Lower lobe of right lung (tissue), 2 donors: ENCODE measurements at places on chromosomes 7 and 10. TPM values are rescaled to one million over a fixed set of nuclear protein-coding genes. Genes with fewer than 3 reads are reported as not detected.
A peak's percentile ranks its signal among the peaks of the same experiment; 100 is the strongest.

NEUROG3 gene
- not detected for total RNA-seq

CRHR2 gene
- total RNA-seq = not detected

LIPF gene
- total RNA-seq = not detected

GDF2 gene
- total RNA-seq = not detected

RTKN2 gene
- 109 TPM for total RNA-seq

ADRA2A gene
- total RNA-seq = 3.8 TPM

ASZ1 gene
- total RNA-seq = not detected

HHEX gene
- 19.5 TPM for total RNA-seq

UCN3 gene
- 0.53 TPM for total RNA-seq

ENTPD7 gene
- total RNA-seq = 8.1 TPM

GATA3 gene
- 4.6 TPM for total RNA-seq

MYH16 gene
- not detected for total RNA-seq

H2BK1 gene
- total RNA-seq = not detected

TMEM184A gene
- 4.3 TPM for total RNA-seq

GRCh38 chr7:16564909-16565426, 38.3 kb downstream of the LRRC72 start:
- DNase-seq = no peak
- H3K4me1 ChIP-seq = no peaks in the 10 kb centered on the region
- H3K36me3 ChIP-seq = no peaks in the 10 kb centered on the region
- H3K27ac ChIP-seq = no peak overlapping the region

GRCh38 chr7:30930621-30931020, 19.0 kb downstream of the AQP1 start:
- H3K4me1 ChIP-seq = peaks cover 8% of the 10 kb centered on the region
- H3K4me3 ChIP-seq = no peak overlapping the region
- no peak overlapping the region for H3K27ac ChIP-seq
- no peaks in the 10 kb centered on the region for H3K27me3 ChIP-seq
- peaks cover 8% of the 10 kb centered on the region for H3K36me3 ChIP-seq
- DNase-seq = no peak

- no peak overlapping the region for H3K27ac ChIP-seq
- no peaks in the 10 kb centered on the region for H3K4me1 ChIP-seq
- H3K36me3 ChIP-seq = no peaks in the 10 kb centered on the region
- DNase-seq = no peak
Measured at GRCh38 chr10:43781480-43782361, 133.0 kb upstream of the ZNF32 start.

DNA sequence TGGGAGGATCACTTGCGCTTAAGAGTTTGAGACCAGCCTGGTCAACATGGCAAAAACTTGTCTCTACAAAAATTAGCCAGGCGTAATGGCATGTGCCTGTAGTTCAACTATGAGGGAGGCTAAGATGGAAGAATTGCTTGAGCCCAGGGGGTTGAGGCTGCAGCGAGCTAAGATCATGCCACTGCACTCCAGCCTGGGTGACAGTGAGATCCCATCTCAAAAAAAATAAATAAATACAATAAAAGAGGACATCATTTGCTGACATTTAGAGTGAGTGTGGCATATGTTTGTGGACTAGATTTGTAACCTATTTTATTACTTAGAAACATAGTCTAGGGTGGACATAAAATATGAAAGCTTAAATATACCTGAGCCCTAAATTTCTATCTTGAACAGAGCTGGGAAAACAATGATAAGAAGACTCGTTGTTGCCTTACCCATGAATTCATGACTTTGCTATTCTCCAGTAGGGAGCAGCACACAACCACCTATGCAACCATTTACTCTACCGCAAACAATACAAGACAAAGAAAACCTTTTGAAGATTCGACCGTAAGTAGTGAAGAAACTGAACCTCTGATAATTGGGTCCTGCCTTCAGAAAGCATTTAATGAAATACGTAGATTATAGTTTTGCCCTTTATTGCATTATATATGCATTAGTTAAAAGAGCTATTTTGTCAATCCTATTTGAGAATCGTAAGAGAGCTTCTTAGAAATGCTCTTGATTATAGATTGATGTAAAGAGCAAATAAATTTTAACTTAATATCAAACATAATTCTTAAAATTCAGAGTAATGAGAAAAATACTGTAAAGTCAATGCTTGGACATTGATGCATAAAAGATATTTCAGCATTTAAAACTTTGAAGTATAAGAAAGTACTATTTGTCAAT, 83.5 kb downstream of the GNAT3 start:
- no peak overlapping the region for H3K4me3 ChIP-seq
- H3K27ac ChIP-seq = no peak overlapping the region
- no peaks in the 10 kb centered on the region for H3K27me3 ChIP-seq
- no peaks in the 10 kb centered on the region for H3K4me1 ChIP-seq

GRCh38 chr10:124210263-124210662, 116.9 kb upstream of the CHST15 start:
- no peak overlapping the region for H3K27ac ChIP-seq
- H3K4me3 ChIP-seq = no peak overlapping the region
- no peaks in the 10 kb centered on the region for H3K4me1 ChIP-seq
- H3K27me3 ChIP-seq = no peaks in the 10 kb centered on the region
- DNase-seq = no peak

- no peaks in the 10 kb centered on the region for H3K36me3 ChIP-seq
- no peak for DNase-seq
- no peak overlapping the region for H3K4me3 ChIP-seq
- H3K27me3 ChIP-seq = no peaks in the 10 kb centered on the region
Measured at GRCh38 chr10:102542800-102543418, 39.1 kb downstream of the SUFU start.

- no peaks in the 10 kb centered on the region for H3K36me3 ChIP-seq
- peaks cover 11% of the 10 kb centered on the region for H3K4me1 ChIP-seq
- H3K4me3 ChIP-seq = no peak overlapping the region
- H3K27ac ChIP-seq = no peak overlapping the region
- H3K27me3 ChIP-seq = no peaks in the 10 kb centered on the region
- DNase-seq = no peak
Measured at GRCh38 chr7:130275826-130276297, 9.2 kb downstream of the CPA2 start.

DNA sequence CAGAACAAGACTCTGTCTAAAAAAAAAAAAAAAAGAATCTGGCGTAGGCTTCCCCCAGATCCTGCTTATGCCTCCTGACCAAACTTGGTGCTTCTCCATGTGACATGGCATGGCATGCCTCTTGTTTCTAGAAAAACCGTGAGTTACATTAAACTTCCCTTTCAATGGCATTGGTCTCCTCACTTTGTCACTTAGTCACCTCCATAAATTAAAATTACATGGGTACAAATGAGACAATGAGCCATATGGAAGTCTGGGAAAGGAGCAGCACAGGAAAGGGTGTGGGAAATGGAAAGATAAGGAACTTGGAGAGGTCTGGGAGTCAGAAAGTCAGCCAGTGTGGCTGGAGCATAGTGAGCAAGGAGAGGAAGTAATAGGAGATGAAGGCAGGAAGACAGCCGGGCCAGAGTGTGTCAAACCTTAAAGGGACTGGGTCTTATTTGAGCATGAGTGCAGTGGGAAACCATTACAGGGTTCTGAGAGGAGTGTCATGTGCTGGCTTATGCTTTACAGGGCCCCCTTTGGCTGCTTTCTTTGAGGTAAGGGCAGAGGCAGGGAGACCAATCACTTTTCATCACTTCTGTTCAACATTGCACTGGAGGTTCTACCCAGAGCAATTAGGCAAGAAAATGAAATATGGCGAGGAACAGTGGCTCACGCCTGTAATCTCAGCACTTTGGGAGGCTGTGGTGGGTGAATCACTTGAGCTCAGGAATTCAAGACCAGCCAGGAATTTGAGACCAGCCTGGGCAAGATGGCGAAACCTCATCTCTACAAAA, 21.3 kb upstream of the ZMIZ2 start:
- H3K27me3 ChIP-seq = no peaks in the 10 kb centered on the region
- H3K4me1 ChIP-seq = peaks cover 13% of the 10 kb centered on the region
- H3K36me3 ChIP-seq = no peaks in the 10 kb centered on the region
- H3K27ac ChIP-seq = peak overlapping the region; percentile 36

DNA sequence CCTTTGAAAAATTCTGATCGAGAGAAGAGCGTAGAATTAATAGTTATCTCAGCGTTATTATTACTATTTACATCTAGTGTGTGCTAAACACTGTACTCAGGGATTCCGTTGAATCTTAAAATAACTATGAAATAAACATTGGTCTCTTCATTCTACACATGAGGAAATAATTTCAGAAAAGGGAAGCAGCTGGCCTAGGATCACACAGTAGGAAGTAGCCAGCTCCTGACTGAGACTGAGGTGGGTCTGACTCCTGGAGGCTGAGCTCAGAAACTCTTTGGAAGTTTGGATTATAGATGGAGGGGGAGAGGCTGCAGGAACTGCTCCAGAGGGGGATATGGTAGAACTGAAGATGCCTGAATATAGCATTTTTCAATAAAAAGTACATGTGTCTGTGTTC, 183.9 kb upstream of the WDR11 start:
- H3K4me1 ChIP-seq = no peaks in the 10 kb centered on the region
- DNase-seq = no peak
- no peak overlapping the region for H3K4me3 ChIP-seq
- no peak overlapping the region for H3K27ac ChIP-seq

DNA sequence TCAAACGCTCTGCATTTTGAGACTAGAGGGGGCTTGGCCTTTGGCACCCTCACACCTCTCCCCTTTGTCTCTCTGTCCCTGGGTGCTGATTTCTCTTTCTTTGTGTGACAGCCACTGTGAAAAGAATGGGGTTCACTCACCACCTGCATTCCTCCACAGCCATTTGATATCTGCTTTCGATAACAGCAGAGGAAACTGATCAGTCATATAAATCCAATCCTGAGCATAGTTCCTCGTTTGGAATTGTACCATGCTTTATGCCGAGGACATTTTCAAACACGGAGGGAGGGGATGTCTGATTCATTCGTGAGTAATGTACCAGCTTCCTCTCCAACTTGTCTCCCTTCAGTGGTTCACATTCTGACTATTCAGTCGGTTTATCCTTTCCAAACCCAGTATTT, 15.8 kb downstream of the MET start:
- no peaks in the 10 kb centered on the region for H3K4me1 ChIP-seq
- DNase-seq = no peak
- no peaks in the 10 kb centered on the region for H3K27me3 ChIP-seq
- H3K27ac ChIP-seq = no peak overlapping the region
- H3K36me3 ChIP-seq = no peaks in the 10 kb centered on the region
- H3K4me3 ChIP-seq = no peak overlapping the region

- H3K27ac ChIP-seq = peak overlapping the region; percentile 58
- DNase-seq = no peak
- peaks cover 12% of the 10 kb centered on the region for H3K4me1 ChIP-seq
- H3K27me3 ChIP-seq = no peaks in the 10 kb centered on the region
Measured at GRCh38 chr7:45240273-45240771, 82.7 kb downstream of the RAMP3 start.

DNA sequence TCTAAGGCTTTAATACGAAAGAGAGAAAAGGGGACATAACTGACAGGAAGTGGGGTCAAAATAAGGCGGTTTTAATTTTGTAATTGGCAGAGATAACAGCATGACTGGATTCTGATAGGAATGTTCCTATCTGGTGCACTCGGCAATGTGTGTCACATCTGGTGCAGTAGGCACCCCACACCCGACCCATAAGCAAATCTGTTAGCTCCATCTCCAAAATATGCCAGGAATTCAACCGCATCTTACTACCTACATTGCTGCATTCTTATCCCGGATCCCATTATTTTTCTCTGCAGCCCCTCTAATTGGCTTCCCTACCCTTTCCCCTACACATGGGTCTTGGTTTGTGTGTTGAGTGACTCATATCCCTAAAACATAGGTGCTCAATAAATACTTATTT, 19.1 kb upstream of the GALNT11 start:
- H3K27ac ChIP-seq = no peak overlapping the region
- no peaks in the 10 kb centered on the region for H3K4me1 ChIP-seq
- DNase-seq = no peak
- no peaks in the 10 kb centered on the region for H3K36me3 ChIP-seq
- no peaks in the 10 kb centered on the region for H3K27me3 ChIP-seq
- no peak overlapping the region for H3K4me3 ChIP-seq

DNA sequence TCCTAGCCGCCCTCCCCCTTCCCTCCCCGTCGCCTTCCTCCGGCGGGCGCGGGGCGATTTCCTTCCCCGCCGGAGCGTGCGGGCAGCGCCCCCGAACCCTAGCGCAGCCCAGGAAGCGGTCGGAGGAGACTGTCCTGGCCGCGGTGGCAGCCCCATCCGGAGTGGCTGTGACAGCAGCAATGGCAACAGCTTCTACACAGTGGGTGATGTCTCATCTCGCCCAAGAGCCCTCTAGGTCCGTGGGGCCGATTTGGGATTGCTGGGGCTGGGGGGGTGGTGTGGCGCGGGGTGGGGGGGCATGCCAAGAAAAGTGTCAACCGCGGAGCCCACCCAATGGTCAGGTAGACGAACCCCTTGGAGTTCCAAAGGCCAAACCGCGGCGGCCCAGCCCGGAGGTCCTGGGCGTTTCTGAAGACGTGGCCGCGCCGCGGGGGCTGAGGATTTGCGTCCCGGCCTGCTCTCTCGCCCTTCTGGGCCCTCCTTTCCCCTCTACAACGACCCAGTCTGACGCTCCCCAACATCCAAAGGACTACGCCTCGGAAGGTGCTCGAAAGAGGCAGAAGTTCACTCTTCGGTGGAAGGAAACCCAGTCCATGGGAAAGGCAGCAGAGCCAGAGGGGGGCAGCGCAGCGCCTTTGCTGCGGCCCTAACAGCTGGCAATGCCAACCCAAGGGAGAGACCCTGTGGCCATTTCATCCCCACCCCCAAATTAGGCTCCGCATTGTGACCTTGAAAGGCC, 603 bp upstream of the TWIST1 start:
- H3K27ac ChIP-seq = no peak overlapping the region
- H3K4me3 ChIP-seq = peak overlapping the region; percentile 49
- H3K27me3 ChIP-seq = peaks cover 96% of the 10 kb centered on the region

- H3K27me3 ChIP-seq = peaks cover 48% of the 10 kb centered on the region
- H3K36me3 ChIP-seq = peaks cover 33% of the 10 kb centered on the region
- no peak overlapping the region for H3K27ac ChIP-seq
- DNase-seq = no peak
Measured at GRCh38 chr7:101161692-101162471, 3.5 kb downstream of the VGF start.

DNA sequence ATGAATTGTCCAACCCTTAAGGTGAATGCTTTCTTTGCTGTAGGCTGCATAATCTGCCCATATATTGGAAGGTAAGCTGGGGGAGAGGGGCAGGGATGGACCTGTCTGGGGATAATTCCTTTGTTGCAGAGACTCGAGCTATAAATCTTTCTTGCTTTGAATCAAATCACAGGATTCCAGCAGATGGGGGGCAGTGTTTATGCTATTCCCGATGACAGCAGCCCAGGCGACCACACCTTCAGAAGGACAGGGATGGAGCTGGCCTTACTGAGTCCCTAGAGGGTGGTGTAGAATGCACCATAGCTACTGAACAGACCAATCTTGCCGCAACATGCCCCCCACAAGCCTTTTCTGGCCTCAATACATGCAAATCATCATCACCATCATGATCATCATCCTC, 2.5 kb downstream of the PODXL start:
- peak overlapping the region; percentile 77 for H3K4me3 ChIP-seq
- no peak for DNase-seq
- peaks cover 19% of the 10 kb centered on the region for H3K4me1 ChIP-seq
- no peaks in the 10 kb centered on the region for H3K36me3 ChIP-seq
